Common myeloid progenitor, CD34-positive (primary cell): ENCODE measurements at places on chromosomes 3 and 15.

DNA sequence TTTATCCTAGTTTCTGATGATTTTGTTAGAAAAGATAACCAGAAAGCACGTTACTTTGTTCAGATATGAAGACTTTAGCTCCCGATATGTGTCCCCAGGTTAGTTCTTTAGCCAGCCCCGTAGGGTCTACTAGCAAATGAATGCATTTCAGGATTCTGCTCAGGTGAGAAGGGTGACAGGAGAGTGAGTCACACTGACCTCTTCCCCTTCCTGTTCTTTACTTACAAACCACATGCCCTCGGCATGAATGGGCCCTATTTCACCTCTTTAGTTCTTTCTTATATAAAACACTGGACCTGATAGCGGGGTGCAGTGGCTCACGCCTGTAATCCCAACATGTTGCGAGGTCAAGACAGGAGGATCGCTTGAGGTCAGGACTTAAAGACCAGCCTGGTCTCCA, 98.4 kb downstream of the SLC49A4 start:
- peak; percentile 37 for DNase-seq

GRCh38 chr3:158672215-158673176, at the start of gene LXN:
Gene LXN, minus strand, starts transcription at chr3:158672648. Its CDS starts 170 bp downstream, at chr3:158672478.
- DNase-seq: peak; percentile 85

GRCh38 chr15:63981596-63982320, 64.5 kb downstream of the DAPK2 start:
- DNase-seq: no peak

DNA sequence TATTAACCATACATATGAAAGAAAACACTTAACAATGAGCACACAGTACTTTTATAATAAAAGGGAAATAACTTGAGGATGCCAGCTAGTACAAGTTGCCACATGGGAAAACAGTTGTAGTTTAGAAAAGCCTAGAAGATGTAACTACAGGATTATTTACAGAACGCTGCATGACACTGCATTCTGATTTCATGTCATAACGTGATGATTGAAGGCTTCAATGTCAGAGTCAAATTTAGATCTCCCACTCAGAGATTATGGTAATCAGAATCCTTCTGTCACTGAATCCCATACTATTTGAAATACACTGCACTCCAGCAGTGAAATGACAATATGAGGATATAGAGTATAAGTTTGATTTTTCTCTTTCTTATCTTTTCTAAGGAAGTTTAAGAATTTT, 253.9 kb upstream of the LRRN1 start:
- no peak for DNase-seq

GRCh38 chr15:89171136-89172072, 50.0 kb downstream of the RLBP1 start:
- DNase-seq: peak; percentile 56

DNA sequence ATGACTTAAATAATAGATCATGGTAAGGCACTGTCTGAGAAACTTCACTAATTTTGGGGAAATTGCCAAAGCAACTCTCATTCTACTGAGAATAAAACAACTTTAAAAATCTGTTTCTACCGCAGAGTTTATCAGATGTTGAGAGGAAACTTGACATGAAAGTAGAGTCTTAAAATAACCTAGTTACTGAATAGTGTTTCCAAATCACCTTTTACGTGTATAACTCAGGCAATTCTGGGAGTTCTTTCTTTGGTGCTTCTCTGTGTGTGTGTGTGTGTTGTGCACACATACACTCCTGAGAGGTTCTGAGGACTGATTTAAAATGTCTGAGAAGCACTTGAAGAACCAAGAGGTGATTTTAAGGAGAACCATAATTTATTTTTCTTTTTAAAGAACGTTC, 236.6 kb downstream of the SV2B start:
- DNase-seq: no peak
